ENCODE measurements at places on chromosomes 2 and 18. TPM values are rescaled to one million over a fixed set of nuclear protein-coding genes. Genes with fewer than 3 reads are reported as not detected.

The BOK gene
- not detected for polyA plus RNA-seq

The SERPINB4 gene
- not detected for polyA plus RNA-seq

The PJVK gene
- 0.32 TPM for polyA plus RNA-seq

The EML6 gene
- polyA plus RNA-seq: 0.02 TPM

The MOCOS gene
- polyA plus RNA-seq: not detected

The SOWAHC gene
- 0.37 TPM for polyA plus RNA-seq

The HOXD12 gene
- not detected for polyA plus RNA-seq

The HNMT gene
- not detected for polyA plus RNA-seq

The LHCGR gene
- polyA plus RNA-seq: not detected

The G6PC2 gene
- polyA plus RNA-seq: not detected

The MC5R gene
- polyA plus RNA-seq: not detected

The UGT1A5 gene
- not detected for polyA plus RNA-seq

The ITGB1BP1 gene
- 161 TPM for polyA plus RNA-seq

The BABAM2 gene
- 55.2 TPM for polyA plus RNA-seq

The TBR1 gene
- polyA plus RNA-seq: not detected

The TNS1 gene
- polyA plus RNA-seq: not detected

The OSR1 gene
- not detected for polyA plus RNA-seq
